ENCODE measurements at places on chromosomes 5 and 9. TPM values are rescaled to one million over a fixed set of nuclear protein-coding genes. Genes with fewer than 3 reads are reported as not detected.

JAKMIP2 gene
- not detected for total RNA-seq

GADD45G gene
- total RNA-seq: 0.33 TPM

ADRB2 gene
- total RNA-seq: 0.58 TPM

FOXE1 gene
- 4.2 TPM for total RNA-seq

PCA3 gene
- not detected for total RNA-seq

SPDL1 gene
- total RNA-seq: 74.6 TPM

DOCK8 gene
- total RNA-seq: 0.32 TPM

LMX1B gene
- total RNA-seq: 1.7 TPM

RNF145 gene
- total RNA-seq: 144 TPM

PAEP gene
- total RNA-seq: 0.27 TPM

MCIDAS gene
- 2.5 TPM for total RNA-seq

IGIP gene
- total RNA-seq: 0.96 TPM

PCDHB4 gene
- 0.05 TPM for total RNA-seq

CDH6 gene
- 0.19 TPM for total RNA-seq

PDLIM7 gene
- 86.7 TPM for total RNA-seq

SLC36A3 gene
- total RNA-seq: not detected

FRMPD1 gene
- total RNA-seq: 0.05 TPM

CAAP1 gene
- total RNA-seq: 16.1 TPM

MEGF10 gene
- total RNA-seq: not detected

PRLR gene
- 0.13 TPM for total RNA-seq

LCN6 gene
- total RNA-seq: not detected

PRELID1 gene
- total RNA-seq: 389 TPM

SPOCK1 gene
- 19.8 TPM for total RNA-seq

GPR150 gene
- 0.07 TPM for total RNA-seq

IDNK gene
- 6.5 TPM for total RNA-seq

DNAJA1 gene
- total RNA-seq: 300 TPM

RNF20 gene
- total RNA-seq: 24.3 TPM

ZNF169 gene
- total RNA-seq: 1.9 TPM

CEL gene
- 0.58 TPM for total RNA-seq

OR1J2 gene
- not detected for total RNA-seq

All from A549 treated with CpdA at 1 μM for 4 hours (cell line).